ENCODE measurements at places on chromosomes 1 and 21.

GRCh38 chr1:11078631-11079030 lies 18.8 kb upstream of the SRM start:
- DNase-seq: no peak

- DNase-seq: no peak
These were observed 14.4 kb downstream of the ELAVL4 start for GRCh38 chr1:50123071-50123470.

GRCh38 chr1:63821091-63822005 lies 47.5 kb downstream of the ROR1 start:
- DNase-seq: no peak

DNA sequence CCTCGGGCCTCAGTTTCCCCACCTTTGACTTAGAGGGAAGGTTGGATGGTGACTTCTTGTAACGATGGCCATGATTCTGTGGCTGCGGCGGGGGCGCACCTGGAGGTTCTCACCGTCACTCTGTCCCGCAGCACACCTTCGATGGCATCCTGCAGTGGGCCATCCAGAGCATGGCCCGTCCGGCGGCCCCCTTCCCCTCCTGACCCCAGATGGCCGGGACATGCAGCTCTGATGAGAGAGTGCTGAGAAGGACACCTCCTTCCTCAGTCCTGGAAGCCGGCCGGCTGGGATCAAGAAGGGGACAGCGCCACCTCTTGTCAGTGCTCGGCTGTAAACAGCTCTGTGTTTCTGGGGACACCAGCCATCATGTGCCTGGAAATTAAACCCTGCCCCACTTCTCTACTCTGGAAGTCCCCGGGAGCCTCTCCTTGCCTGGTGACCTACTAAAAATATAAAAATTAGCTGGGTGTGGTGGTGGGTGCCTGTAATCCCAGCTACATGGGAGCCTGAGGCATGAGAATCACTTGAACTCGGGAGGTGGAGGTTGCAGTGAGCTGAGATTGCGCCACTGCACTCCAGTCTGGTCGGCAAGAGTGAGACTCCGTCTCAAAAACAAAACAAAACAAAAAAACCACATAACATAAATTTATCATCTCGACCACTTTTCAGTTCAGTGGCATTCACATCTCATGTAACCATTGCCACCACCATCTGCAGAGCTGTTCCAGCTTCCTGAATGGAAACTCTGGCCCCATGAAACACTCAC lies 2.1 kb upstream of the PFKL start:
- peak; percentile 72 for DNase-seq

DNA sequence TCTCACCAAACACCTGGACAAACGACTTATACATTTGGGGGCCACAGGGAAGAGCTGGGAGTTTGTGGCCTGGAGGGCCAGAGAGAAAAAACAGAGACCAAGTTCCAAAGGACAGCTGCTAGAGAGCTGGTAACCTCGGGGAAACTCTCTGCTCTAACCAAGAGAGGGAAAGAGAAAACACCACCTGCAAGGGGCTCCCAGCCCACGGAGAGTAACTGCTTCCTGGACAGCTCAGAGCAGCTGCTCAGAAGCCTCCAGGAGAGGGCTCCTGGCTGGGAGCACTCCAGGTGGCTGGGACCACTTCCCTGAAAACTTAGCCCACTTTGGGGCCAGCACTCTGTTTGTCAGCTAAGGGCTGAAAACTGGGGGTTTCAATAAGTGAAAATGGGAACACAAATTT lies 154.8 kb upstream of the GRIK3 start:
- no peak for DNase-seq

- no peak for DNase-seq
These were observed 53.9 kb upstream of the CACNA1E start for GRCh38 chr1:181429462-181429861.

- no peak for DNase-seq
These were observed 12.8 kb downstream of the PROK1 start for GRCh38 chr1:110463725-110464124.

DNA sequence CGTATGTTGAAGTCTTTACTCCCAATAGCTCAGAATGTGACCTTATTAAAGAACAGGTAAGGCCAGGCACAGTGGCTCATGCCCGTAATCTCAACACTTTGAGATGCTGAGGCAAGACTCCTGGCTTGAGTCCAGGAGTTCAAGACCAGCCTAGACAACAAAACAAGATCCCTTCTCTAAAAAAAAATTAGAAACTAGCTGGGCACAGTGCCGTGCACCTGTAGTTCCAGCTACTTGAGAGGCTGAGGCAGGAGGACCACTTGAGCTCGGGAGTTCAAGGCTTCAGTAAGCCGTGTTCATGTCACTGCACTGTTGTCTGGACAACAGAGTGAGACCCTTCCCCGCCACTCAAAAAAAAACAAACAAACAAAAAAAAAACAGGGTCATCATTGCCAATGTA lies 171.3 kb downstream of the RERE start:
- no peak for DNase-seq

DNA sequence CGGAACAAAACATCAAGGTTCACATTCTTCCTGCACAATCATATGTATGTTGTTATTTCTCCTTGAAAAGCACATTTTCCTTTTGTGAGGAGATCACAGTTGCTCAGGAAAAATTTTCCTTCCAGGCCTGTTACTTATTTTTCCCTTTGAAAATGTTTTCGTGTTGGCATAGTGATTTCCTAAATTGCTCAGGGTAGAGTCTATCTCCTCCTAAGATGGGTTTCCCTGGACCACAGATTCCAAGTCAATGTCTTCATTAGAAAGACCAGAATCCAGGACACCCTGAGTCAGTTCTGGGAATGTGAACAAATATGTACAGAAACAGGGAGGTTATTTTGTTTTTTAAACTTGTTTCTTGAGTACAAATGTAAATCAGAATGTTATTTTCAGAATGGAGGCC lies 94.3 kb upstream of the C1orf105 start:
- no peak for DNase-seq

DNA sequence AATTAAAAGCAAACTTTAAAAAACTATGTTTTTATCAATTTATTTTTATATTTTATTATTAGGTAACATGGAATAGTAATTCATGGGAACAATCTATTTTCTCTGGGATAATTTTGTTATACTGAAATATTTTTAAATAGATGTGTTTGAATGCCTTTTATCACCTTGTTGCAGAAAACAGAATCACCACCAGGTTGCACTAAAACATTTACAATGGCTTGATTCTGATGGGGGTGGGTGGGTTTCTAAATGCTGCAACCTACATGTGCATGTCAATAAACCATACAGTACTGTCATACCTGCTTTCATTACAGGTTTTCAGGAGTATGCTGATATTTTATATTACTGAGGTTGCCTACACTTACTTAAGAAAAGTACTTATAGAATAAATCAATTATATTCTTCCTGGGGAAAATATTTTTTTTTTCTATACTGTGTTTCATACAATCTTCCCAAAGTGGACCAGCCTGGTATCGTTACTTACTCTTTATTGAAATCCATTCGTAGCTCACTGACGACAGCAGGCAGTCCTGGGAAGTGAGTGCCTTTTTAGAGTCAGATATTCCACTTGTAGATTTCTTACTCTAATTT lies 132.8 kb downstream of the PTPRC start:
- no peak for DNase-seq

DNA sequence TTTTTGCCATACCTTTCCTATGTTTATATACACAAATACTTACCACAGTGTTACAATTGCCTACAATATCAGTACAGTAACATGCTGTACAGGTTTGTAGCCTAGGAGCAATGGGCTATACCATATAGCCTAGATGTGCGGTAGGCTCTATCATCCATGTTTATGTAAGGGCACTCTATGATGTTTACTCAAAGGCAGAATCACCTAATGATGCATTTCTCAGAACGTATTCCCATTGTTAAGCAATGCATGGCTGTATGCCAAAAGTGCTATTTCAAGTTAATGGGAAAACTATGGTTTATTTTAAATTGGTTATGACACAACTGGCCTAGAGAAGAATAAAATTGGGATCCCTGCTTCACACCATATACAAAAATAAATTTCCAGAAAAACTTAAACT lies 36.9 kb upstream of the DISP1 start:
- DNase-seq: no peak

DNA sequence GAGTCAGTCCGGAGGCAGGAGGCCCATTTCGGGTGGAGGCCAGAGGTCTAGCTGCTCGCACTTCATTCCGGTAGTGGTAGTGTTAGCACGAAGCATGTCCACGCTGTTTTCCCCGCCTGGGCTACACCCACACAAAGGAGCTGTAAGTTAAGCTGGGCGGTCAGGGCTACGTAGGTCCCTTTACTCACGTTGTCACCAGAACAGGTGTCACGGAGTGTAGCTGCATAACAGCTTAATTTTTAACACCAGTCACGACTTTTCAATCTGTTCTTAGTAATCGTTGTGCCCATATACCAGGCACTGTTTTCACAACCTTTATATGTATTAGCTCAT lies 15.6 kb downstream of the HLX start:
- no peak for DNase-seq

GRCh38 chr21:45889961-45890360 lies 91.6 kb upstream of the COL6A1 start:
- no peak for DNase-seq

- DNase-seq: no peak
These were observed 3.4 kb downstream of the KIAA0319L start for GRCh38 chr1:35553851-35554250.

DNA sequence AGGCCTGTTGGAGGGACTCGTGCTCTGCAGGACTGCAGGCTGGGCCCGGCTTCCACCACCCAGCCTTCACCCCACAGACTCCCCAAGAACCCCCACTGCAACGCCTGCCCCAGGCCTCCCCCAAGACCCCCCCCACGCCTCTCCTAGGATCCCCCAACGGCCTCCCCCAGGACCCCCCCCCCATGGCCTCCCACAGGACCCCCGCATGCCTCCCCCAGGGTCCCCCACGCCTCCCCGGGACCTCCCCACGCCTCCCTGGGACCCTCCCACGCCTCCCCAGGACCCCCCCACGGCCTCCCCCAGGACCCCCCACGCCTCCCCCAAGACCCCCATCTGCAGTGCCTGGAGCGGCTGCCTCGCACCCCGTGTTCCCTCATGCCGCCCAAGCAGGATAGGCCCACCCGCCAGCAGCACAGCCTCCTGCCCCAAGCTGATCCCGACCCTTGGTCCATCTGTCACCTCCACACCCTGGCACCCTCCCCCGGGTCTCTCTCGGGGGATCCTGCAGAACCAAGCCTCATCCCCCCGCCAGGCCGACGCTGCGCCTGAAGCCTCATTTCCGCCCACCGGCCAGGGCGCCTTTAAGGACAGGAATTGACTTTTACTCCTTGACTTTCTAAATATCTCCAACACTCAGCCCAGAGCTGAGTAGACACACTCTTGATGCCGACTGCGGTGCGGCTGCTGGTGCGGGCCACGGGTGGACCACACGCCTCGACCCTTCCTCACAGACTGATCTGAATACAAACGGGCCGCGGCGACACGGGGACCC lies 14.1 kb upstream of the RNF223 start:
- no peak for DNase-seq

DNA sequence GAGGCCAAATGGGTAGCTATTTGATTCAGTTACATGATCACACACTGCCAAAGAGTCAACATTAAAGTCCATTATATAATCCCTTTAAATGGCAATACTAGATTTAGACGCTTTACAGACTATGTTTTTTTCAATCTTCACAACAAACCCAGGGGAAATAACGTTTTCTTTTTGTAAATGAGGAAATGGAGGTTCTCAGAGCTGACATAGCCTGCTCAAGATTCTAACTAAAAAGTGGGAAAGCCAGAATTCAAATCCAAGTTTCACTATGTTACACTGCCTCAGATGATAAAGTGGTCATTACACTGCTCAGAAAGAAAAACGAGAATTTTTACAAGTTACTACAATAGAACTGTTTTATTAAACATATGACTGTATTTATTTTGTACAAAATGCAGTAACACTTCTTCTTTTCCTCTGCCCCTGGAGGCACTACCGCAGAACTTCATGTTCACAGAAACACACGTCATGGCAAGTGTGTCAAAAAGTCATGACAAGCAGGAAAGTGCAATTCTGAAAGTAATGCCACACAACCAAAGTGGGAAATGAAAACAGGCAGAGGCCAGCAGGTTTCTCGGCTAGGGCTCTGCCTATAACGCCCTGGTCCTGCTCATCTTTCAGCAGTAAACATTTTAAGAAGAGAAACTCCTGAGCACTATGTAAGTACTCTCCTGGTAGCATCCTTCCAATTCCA lies 19.0 kb downstream of the THEMIS2 start:
- DNase-seq: no peak

DNA sequence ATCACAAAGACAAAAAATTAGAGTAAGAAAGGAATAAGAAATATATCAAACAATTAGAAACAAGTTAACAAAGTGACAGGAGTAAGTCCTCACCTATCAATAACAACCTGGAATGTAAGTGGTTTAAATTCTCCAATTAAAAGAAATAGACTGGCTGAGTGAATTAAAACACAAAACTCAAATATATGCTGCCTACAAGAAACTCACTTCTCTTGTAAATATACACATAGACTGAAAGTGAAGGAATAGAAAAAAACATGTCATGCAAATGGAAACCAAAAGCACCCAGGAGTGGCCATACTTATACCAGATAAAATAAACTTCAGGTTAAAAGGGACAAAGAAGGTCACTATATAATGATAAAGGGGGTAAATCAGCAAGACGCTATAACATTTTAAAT lies 43.2 kb upstream of the NUF2 start:
- DNase-seq: no peak

DNA sequence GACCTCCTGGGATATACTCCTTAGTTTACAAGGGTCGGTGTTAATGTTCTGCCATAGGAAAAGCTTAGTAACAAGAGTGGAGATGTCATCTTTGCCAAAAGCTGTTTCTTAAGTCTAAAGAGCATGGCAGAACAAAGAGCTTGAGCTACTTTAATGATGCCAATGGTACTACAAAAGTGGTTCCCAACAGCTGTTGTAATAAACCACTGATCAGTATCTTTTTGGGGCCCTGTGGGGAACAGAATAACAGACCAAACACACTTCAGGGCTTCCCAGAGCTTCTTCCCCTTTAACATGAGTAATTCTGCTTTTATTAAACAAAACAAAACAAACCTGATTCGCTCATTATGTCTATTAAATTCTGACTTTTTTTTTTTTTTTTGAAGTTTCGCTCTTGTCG lies 116.3 kb downstream of the NCAM2 start:
- no peak for DNase-seq

DNA sequence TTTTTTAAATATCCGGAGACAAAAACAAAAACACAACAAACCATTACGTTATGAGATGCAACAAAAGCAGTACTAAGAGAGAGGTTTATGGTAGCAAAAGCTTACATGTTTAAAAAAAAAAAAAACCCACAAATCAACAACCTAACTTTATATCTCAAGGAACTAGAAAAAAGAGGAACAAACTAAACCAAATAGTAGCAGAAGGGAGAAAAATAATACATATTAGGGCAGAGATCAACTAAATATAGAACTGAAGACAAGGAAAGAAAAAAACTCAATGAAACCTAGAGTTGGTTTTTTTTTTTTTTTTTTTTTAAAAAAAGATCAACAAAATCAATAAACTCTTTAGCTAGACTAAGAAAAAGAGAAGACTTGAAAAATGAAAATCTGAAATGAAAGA lies 34.9 kb downstream of the ZNF644 start:
- DNase-seq: no peak

Data from stimulated activated CD4-positive, alpha-beta T cell treated with anti-CD3 and anti-CD28 coated beads, Interleukin-2, amount 100 ng/mL, for 48 hours (primary cell).